SJCRH30 (cell line): ENCODE measurements at places on chromosomes 11 and 22. TPM values are rescaled to one million over a fixed set of nuclear protein-coding genes. Genes with fewer than 3 reads are reported as not detected.

APOA1 gene
- total RNA-seq: not detected in 2 replicates

PARVA gene
- total RNA-seq: 43.9 and 45.0 TPM in 2 replicates

PC gene
- 19.9 and 22.9 TPM in 2 replicates for total RNA-seq

NXPE1 gene
- total RNA-seq: not detected in 2 replicates

SUSD2 gene
- 0.08 TPM in 1 of 2 replicates, not detected in the other for total RNA-seq

CREB3L1 gene
- 0.30 and 0.34 TPM in 2 replicates for total RNA-seq

MS4A6A gene
- total RNA-seq: not detected in 2 replicates

TMEM191C gene
- 0.18 and 0.67 TPM in 2 replicates for total RNA-seq

RASGRP2 gene
- 0.42 and 0.46 TPM in 2 replicates for total RNA-seq

MRGPRX4 gene
- not detected in 2 replicates for total RNA-seq

SHANK3 gene
- total RNA-seq: 0.08 and 0.12 TPM in 2 replicates

DDIAS gene
- 56.7 and 58.7 TPM in 2 replicates for total RNA-seq

GLYATL1 gene
- not detected in 2 replicates for total RNA-seq

CEND1 gene
- total RNA-seq: 1.5 TPM in 2 replicates

MGAT3 gene
- not detected in 2 replicates for total RNA-seq

CALCA gene
- not detected in 2 replicates for total RNA-seq

TNKS1BP1 gene
- total RNA-seq: 53.5 and 70.9 TPM in 2 replicates

HNRNPUL2 gene
- 16.7 and 21.2 TPM in 2 replicates for total RNA-seq

NRGN gene
- 4.5 and 4.6 TPM in 2 replicates for total RNA-seq
